ENCODE measurements at places on chromosomes 2 and 18.

DNA sequence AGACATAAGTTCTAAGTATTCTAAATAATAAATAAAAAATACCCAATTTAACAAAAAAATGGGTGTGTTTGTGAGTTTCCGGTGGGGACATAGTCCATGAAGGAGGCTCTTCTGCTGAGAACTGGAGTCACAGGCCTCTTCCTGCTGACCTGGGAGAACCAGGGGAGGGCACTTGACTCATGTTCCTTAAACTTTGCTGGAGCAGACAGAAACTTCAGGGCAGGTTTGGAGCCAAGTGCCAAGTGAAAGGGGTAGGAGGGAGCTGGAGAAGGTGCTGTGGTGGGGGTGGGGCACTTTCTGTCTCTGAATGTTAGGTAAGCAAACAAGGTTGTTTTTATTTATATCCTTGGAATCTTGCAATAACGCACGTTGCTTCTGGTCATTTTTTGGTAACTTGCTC is 78.8 kb upstream of the TTN start:
- DNase-seq: no peak

DNA sequence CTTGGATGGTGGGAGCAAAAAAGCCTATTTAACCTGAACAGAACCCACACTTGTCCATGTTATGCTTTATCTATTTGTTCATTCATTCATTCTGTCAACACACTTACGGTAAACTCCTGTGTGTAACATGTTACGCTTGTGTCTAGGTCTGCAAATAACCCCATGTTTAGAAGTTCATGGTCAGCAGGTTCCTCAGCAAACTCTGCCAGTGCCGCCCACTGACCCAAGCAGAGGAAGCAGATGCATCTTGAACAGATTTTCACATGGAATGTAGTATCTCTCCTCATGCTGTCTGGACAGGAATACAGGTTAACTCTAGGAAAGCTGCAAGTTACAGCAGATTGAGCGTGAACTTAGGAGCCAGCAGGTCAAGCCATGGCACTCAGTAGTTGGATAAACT is 213.7 kb upstream of the COPS8 start:
- no peak for DNase-seq

- no peak for DNase-seq
Observed at GRCh38 chr2:28375742-28376631, 16.7 kb upstream of the FOSL2 start.

DNA sequence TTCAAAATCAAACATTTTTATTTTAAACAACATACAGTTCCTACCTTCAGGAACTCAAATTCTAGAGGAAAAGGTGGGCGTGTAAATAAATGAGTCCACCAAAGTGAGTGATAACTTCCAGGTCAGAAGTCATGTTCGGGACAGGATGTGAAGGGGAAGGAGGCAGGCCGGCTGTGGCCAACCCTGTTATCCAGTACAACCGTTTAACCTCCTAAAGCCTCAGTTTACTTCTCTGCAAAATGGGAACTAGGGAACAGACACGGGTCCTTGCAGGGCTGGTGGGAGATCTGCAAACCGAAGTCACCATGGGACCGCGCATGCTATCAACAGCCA is 373 bp downstream of the EIPR1 start:
- no peak for DNase-seq

Measured in BJ (cell line).